AG09319 (cell line): ENCODE measurements at places on chromosomes 5 and 9.

GRCh38 chr9:69047371-69047770, 11.8 kb downstream of the FXN start:
- DNase-seq = no peak

DNA sequence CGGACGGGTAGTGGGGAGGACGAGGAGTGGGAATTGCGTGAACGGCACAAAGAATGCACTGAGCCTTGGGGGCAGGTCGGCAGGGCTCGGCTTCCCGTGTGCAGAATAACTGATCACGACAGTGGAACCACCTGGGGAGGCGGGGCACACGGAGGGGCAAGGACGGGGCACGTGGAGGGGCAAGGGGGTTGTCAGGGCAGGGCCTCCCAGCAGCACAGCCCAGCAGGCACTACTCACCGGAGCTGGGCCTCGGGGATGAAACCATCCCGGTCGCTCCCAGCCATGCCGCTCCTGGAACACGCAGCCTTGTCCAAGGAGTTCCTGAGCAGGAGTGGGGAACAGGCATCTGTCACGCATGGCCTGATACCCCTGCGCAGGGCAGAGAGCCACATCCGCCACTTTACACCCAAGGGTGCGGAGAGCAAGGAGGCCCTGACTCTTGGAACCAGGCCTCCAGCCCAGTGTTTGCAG, 33.4 kb downstream of the SARDH start:
- no peak for DNase-seq

DNA sequence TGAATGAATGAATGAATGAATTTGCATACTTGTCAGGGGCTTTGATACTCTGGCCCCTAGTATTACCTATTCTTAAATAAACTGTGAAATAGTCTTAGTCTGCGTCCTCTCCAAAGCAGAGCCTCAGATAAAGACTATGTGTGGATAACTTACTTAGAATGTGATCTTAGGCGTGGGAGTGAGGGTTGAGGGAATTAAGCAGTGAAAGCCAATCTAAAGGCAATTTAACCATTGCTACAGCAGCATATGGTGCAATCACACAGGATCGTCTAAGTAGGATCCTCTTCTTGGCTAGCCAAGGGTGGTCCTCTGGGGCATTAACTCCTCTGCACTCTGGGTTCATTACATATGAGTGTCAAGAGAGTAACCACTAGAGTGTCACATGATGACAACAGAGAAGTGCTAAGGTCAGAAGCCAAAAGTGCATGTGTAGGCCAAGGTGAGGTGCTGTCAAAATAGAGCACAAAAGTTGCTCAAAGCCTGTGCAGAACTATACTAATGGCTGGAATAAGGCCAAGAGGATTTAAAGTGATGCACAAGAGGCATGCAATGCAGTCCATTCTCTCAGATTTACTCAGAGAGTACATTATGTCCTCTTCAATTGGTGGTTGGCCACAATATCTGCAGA, 274.4 kb upstream of the SEMA6A start:
- no peak for DNase-seq

DNA sequence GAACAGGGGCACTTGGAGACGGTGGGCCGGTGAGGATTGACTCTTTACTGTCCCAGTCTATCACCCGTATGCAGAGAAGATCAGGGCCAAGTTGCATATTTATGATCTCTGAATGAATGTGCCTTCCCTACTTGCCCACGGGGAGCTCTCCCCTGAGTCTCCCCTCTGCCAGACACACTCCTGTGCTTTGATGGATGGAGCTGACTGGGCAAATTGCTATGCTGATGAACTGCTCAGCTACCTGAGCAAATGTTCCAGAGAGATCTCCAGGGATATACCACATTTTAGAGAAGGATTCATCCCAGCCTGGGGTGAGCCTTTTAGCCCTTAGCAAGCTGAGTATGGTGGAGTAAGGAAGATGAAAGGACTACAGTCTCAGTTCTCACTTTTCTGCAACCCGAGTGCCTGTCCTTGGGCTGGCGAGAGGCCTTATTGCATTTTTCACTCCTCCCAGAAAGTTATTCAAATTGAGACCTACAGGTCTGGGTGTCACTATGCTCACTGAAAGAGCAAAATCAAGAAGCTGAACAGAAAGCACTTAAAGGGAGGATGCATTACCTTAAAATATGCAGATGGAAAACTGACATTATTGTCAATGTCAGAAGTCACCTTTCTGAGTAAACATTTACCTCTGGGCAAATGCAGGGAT, 526.7 kb upstream of the WWC1 start:
- no peak for DNase-seq

- no peak for DNase-seq
These were observed 108.5 kb downstream of the C9orf152 start for GRCh38 chr9:110099236-110100095.

- no peak for DNase-seq
These were observed 1755.4 kb upstream of the ACO1 start for GRCh38 chr9:30628915-30629567.

GRCh38 chr5:75202935-75203334, 33.7 kb downstream of the ANKRD31 start:
- DNase-seq = no peak

DNA sequence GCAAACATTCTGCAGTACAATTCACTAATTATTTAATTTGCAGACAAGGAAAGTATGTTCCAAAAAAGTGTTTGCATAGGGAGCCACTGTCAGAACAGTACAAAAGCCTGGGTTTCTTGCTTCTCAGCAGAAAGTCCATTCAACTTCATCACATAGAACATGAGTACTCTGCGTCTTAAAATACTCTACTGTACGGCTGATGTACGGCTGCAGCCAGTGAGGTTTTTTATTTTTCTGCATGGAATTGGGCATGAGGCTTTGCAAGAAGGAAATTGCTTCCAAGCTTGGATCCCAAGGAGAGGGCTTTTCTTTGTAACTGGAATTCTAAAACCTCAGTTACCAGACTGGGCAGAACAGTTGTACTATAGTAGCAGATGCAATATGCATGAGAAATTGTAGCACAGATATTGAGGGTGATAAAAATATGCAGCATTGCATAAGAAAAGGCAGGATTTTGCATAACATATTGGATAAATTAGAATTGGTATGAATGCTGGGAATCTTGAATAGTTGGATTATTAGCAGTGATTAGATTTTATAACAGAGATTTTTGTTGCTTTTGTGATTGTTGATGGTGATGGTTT, 178.1 kb upstream of the CDH9 start:
- DNase-seq = no peak

- no peak for DNase-seq
These were observed 41.1 kb downstream of the PCSK1 start for GRCh38 chr5:96391921-96392320.

- no peak for DNase-seq
These were observed 198.8 kb downstream of the MAPKAP1 start for GRCh38 chr9:125508249-125508648.

DNA sequence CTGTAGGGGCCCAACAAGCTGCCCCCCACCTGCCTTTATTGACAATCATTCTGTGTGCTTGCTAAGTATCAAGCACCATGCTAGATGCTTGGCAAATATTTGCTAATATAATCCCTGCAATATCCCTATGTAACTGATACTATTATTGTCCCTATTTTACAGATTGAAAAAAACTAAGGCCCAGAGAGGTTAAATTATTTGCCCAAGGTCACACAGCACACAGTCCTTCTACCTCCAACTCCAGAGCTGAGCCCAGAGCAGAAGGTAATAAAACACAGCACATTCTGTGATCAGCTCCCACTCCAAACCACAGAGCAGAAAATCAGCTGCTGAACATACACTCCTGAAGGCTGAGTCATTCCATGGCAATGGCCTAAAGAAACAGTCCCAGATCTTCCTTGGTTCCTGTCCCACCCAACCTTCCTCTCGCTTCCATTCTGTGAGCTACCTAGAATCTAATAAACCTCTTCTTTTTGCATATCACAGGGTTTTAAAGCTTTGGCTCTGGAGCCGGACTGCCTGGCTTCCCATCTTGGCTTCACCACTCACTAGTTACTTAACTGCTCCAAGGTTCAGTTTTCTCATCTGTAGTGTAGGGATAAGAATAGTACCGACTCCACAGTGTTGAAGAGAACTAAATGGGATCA, 66.7 kb upstream of the ADRA1B start:
- no peak for DNase-seq

DNA sequence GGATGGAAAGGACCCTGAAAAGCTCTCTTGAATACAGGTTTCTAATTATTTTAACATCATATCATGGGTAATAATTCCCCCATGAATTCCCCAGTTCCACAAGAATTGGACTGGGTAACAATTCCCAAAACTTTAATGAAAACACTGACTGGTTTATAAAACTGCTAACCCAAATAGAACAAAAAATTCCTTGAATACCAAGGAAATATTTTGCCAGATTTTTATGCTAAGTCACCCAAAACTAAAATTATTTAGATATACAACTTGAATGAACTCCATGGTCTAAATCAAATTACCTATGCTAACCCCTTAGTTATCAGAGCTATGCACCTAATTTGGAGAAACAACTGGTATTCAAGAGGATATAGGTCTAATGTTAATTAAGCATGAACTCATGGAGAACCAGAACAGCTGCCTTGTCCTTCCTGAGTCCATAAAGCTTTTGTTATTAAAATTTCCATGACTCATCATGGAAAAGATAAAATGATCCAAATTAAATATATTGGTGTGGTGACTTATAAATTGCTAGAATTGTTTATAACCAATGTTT, 164.9 kb upstream of the TUT7 start:
- no peak for DNase-seq

DNA sequence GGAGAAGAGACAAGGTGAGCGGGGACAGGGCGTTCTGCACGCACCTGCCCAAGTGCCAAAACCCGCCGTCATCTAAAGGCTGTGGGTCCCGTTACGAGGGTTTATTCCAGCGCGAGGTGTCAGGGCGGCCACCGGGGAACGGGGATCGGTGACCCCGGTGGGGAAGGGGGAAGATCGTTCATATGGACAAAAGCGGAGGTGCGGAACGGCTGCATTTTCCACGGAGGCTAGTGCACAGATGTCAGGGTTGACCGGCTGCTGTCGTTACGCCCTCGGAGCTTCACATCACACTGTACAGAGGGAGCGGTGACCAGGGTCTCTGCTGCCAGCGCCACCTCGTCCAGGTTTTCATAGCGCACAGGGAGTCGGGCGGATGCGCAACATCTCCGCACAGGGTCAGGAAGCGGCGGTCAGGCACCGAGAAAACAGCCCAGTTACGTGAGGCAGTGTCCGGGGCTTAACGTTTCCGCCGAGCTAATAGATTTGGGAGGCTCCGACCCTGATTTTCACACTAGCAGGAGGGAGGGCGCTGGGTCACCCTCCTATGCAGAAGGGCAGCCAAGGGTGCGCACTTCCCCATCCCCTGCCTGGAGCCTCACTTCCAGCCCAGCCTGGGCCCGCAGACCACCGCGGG, 13.5 kb downstream of the BTNL9 start:
- no peak for DNase-seq

- no peak for DNase-seq
These were observed 45.3 kb upstream of the CDK5RAP2 start for GRCh38 chr9:120625222-120625621.

DNA sequence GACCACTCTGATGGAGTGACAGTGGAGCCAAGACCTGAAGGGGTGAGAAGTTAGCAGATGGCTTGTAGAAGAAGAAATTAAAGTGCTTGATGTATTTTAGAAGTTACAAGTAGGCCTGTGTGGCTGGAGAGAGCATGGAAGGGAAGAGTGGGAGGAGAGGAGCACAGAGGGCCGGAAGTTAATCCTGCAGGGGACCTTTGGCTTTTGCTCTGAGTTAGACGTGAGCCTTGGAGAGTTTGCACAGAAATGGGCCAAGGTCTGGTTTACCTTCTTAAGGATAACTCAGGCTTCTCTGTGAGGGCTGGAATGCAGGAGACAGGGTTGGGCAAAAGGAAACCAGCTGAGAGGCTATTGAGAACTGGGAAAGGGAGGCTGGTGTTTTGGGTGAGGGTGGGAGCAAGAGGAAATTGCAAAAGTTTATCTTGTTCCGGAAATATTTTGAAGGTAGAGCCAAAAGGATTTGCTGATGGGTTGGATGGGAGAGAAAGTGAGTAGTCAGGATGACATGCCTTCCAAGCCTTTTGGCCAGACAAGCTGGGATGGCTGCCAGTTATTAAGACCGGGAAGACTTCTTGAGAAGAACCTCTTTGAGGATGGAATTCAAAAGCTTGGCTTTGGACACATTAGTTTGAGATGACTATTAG, 17.5 kb upstream of the F2RL1 start:
- peak; percentile 40 for DNase-seq

DNA sequence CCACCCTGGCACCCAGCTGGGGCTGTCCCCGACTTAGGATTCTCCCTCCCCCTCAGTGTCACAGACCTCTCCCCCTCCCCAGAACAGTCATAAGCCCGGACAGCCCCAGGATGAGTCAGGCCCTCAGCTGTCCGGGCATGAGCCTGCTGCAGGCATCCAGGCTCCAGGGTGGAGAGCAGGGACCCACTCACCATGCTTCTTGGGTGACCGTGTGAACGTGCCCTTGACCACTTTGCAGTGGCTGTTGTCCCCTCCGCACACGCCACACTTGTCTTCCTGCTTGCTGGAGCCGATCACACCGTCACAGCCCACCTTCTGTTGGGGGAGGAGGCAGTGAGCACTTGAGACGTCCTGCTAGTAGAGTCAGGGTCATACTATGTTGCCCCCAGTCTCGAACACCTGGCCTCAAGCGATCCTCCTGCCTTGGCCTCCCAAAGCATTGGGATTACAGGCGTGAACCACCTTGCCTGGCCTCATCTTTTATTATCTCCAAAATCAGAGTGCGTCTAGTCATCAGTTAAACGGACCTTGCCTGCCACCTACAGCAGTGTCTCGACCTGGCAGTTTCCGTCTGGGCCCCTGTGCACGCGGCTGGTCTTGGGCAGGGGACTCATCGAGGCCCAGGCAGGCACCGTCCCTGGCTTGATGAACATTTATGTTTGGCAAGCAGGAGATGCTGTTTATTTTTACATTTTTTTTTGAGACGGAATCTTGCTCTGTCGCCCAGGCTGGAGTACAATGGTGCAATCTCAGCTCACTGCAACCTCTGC, 72.6 kb downstream of the ZNF354C start:
- DNase-seq = no peak

DNA sequence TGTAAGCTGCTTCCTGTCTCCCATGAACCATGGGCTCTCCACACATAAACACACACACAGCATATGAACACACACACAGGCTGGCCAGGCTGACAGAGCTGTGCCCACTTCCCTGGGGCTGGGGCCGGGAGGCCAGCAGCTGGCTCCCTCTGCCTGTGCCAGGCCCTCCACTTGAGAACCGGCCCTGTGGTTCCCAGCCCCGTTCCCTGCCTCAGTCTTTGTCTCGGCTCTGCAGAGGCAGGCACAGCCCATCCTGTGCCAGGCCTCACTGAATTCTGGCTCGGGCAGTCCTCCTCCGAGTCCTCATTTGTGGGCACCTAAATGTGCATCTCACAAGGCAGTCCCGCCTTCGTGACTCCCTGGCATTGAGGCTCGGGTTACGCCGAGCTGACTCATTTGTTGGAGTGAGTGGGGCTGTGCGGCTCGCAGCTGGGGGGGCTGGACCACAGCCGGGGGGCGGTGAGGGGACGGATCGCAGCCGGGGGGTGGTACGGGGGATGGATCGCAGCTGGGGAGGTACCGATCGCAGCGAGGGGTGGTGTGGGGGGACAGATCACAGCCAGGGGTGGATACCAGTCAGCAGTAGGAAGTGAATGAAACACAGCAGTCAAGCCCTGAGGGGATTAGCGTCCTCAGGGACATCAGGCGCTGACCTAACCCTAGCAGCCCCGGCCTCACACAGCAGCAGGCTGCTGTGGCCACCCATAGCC, 72.3 kb downstream of the PSMB7 start:
- DNase-seq = peak; percentile 75
